ENCODE measurements at places on chromosomes 2 and 18.

DNA sequence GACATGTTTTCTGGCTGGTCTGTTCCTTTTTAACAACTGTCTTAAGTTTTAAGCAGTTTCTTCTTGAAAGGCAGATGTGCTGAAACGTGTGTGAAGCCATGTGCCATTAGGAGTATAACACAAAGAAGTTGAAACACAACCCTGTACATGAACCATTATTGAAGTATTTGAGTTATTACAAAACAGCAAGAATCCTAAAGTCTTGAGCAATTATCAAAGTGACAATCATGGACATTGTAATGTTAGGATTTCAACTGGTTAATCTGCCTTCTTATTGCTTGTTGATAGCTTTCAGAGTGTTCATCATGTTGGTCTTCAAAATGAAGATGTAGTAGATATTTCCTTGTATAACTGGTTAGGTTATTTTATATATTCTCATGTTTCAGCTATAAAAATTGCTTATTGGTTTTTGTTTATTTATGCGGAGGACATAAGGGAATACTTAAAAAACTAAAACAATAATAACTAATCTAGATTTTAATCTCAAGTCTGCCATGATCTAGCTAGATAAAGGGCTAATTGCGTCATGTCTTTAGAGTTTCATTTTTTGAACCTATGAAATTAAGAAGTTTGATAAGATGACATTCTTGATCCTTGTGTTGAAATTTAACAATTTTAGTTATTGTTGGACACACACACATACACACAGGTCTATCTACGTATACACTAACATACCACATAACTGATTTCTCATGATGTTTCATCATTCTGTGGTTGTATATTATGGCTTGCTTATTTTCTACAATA is 21.1 kb downstream of the PPP1R1C start:
- DNase-seq = no peak

DNA sequence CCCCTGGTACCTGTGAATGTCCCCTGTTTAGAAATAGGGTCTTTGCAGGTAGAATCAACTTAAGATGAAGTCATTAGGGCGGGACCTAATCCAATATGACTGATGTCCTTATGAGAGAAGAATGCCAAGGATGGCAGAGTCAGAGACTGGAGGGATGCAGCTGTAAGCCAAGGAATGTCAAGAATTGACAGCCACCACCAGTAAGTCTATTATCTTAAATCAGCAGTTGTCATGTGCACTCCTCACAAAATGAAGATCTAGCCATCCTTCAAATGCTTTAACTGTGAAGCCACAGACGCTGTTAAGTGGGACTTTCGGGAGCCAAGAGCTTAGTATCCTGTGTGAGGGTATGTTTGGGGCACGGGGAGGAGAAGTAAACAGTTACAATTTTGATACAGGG is 83.2 kb downstream of the ITGA4 start:
- DNase-seq = no peak

GRCh38 chr2:67997903-67998302 is 64.9 kb downstream of the C1D start:
- DNase-seq = no peak

GRCh38 chr18:6871566-6871965 is 142.1 kb downstream of the ARHGAP28 start:
- DNase-seq = no peak

DNA sequence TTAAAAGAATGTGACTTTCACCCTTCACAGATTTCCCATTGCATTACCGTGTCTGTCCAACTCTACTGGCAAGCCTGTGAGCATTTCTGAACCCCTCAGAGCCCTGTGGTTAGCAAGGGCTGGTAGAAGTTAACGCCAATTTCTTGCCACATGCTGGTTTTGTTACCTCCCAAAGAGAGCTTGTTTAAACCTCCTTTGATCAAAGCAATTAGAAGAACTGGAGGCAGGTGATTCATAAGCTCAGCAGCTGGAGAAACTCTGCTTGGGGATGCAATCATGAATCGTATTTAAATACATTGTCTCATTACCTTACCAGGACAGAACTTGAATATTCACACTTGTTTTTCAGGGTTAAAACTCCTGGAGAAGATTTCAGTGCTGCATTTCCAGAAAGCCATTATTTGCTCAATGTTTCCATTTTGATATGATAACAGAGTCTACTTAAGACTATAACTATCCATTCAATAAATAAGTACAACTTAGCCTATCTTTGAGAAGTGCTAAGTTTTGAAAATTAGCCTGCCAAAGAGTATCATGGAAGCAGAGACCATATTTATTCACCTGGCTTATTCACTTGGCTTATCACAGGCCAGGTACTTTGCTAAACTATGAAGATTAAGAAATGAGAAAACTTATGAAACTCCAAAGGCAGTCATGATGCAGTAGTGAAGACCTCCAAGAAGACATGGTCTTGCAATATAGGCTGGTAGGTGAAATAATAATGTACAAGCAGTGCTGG is 292.8 kb downstream of the INSIG2 start:
- DNase-seq = no peak

- DNase-seq = peak; percentile 58
Observed at GRCh38 chr2:234981197-234982095, 29.6 kb downstream of the SH3BP4 start.

DNA sequence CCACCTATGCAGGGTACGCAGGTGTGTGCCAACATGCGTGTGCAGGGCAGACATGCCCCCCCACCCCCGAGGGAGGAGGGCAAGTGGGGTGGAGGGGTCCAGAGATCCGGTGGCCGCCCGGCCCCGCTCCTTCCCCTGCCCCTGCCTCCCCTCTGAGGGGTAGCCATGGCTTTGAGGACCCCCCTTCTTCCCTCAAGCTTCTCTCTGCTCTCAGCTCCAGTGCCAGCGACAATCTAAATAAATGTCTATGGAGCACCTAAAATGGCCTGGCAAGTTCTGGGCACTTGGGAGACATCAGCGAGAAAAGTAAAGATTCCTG is 91.9 kb downstream of the ZFP36L2 start:
- peak; percentile 34 for DNase-seq

- no peak for DNase-seq
Observed at GRCh38 chr18:79092874-79093273, 23.7 kb downstream of the ATP9B start.

GRCh38 chr2:199742884-199743283 is 108.1 kb downstream of the FTCDNL1 start:
- DNase-seq = no peak

GRCh38 chr2:102749938-102750337 is 11.9 kb upstream of the TMEM182 start:
- DNase-seq = no peak

DNA sequence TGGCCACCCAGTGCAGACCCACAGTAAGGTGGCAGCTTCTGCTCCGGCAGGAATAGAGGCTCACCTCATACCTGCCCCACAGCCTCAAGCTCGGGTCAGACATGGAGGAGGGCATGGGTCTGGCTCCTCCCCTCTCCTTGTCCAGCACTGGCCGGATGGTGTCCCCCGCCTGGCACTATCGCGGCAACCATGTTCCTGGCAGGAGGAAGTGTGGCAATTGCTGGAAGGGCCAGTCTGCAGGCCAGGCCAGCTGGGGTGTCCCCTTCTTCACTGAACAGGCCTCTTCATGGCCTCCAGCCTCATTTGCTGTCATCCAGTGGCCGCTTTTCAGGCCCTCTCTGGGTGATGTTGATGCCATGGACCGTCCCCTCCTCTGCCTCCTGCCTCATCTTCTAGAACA is 41.4 kb upstream of the SMAD7 start:
- no peak for DNase-seq

DNA sequence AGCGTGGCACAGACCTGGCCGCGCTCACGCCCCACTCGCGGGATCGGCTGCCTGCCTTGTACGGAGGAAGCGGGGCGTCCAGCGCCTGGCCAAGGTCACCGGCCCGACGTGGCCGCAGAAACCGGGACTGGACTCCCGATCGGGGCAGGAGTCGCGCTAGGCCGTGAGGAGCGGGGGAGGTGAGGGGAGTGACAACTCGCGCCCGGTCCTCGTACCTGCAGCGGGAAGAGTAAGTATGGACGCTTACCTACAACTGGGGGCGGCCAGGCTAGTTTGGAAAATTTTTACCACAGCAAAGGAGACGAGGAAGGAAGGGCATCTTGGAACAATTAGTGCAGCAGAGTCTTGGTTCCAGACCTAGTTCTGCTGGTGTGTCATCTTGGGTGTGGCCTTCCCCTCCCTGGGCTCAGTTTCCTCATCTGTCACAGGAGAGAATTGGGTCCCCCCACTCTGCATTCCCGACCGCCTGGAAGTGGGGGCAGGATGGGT is 693 bp downstream of the UBE2F start:
- DNase-seq = peak; percentile 72

DNA sequence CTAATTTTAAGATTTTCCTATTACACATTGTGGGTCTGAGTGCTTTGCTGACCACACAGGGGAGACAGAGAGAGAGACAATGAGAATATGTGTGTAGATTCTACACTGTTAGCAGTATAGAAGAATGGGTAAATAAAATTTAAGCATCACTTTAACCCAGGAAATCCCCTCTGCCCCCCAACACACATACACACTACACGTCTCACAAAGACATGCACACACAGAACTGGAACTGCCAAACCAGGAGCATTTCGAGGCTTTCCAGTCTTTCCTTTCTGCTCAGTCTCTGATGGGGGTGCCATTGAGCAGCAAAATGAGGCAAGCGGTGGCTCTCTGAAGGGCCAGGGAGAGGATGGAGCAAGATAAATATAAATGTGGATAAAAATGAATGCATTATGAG is 2.5 kb downstream of the MERTK start:
- DNase-seq = peak; percentile 42

- DNase-seq = no peak
Observed at GRCh38 chr2:31277621-31278020, 43.7 kb downstream of the EHD3 start.

GRCh38 chr18:2348003-2348402 is 223.3 kb downstream of the METTL4 start:
- no peak for DNase-seq

DNA sequence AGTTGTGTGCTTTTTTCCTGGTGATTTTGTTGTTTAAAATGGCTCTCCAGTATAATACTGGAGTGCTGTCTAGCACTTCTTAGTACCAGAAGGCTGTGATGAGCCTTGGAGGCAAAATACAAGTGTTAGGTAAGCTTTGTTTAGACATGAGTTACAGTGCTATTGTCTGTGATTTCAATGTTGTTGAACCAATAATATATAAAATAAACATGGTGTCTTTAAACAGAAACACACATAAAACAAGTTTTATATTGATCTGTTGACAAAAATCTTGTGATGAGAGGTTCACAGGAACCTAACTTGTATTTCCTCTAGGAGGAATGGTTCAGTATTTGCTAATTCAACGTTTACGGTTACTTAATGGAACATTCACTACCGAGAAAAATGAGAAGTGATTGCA is 5.0 kb upstream of the FAM171B start:
- DNase-seq = no peak

DNA sequence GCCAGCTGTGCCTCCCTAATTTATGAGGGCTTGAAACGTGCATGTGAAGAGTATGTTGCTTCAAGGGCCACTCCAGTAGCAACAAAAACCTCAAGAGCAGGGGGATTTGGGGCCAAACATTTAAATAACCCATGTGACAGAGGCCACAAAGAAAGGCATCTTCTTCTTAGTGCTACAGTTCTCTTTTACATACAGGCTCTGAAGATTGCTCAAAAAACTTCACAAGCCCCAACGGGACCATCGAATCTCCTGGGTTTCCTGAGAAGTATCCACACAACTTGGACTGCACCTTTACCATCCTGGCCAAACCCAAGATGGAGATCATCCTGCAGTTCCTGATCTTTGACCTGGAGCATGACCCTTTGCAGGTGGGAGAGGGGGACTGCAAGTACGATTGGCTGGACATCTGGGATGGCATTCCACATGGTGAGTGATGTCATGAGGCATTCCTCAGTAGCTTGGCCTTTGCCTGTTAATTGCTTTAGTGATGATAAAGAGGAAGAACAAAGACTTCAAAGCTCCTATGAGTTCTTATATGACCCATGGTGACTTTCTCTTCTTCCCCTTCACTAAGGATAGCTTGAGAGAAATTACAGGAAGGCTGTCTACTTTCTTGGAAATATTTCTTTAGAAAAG is 40.1 kb downstream of the NRP2 start:
- DNase-seq = no peak

DNA sequence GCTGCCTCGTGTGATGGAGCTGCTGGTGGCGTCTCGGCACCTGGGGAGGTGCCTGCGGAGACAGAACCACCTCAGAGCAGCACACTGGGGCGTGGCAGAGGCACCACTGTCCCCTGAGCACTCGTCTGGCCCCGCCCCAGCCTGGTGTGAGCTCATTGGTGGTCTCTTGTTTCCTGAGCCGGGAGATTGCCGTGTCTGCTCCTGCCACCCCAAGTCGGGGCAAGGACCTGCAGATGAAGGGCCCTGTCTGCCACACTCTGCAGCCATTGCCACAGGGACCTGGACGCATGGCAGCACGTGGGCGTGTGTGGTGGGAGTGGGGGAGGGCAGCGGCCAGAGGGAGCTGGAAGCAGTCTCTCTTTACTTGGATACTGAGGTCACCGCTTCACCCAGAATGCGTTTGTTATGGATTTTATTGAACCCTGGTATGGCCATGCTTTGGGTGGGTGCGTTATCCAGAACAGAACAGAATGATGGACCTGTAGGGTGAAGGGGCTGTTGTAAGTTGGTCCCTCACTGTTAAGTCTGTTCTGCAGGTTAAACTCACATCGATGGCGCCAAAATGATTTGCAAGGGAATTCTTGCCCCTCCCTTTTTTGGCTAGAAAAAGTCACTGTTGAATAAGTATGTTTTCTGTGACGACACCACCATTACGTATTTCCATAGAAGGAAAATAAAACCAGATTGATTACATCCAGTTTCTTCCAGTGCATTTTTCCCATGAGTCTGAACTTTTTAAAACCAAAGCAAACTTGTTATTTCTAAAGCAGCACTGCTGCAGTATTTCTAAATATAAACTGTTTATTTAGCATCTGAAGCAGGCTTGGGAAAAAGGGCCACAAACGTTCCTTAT is 92.0 kb downstream of the USP40 start:
- no peak for DNase-seq

DNA sequence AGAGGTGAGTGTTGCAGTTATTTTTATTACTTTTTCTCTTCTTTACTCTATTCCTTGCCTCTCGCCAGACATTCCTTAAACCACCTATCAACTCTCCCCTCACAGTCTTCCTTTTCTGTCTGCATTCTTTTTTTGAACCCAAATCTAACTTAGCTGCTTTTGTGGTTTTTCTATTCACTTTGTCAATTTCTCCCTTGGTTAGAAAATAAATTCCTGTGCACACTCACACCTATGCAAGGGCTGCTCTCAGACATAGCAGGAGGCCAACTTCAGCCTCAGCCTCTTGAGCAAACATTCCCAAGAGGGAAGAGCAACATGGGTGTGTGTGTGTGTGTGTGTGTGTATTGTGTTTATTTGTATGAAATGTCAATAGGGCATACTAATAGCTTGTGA is 808.6 kb downstream of the RNF144A start:
- no peak for DNase-seq

GRCh38 chr2:174337337-174338146 is 2.8 kb downstream of the SP9 start:
- peak; percentile 70 for DNase-seq

DNA sequence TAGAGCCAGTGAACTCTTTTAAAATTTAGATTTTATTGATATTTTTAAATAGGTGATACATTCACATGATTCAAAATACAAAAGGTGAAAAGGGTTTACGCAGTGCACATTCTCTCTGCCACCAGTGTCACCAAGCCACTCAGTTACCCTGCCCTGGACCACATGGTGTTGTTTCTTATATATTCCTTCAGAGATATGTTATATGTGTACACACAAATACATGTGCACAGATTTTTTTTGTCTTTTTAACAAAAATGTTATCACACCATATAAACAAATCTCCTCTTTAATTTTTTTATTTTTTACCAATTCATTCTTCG is 26.2 kb downstream of the SERPINB4 start:
- no peak for DNase-seq
